NCI-H2029 treated with DMSO at 0.1 percent for 48 hours (cell line): ENCODE measurements at places on chromosomes 11 and 22.

DNA sequence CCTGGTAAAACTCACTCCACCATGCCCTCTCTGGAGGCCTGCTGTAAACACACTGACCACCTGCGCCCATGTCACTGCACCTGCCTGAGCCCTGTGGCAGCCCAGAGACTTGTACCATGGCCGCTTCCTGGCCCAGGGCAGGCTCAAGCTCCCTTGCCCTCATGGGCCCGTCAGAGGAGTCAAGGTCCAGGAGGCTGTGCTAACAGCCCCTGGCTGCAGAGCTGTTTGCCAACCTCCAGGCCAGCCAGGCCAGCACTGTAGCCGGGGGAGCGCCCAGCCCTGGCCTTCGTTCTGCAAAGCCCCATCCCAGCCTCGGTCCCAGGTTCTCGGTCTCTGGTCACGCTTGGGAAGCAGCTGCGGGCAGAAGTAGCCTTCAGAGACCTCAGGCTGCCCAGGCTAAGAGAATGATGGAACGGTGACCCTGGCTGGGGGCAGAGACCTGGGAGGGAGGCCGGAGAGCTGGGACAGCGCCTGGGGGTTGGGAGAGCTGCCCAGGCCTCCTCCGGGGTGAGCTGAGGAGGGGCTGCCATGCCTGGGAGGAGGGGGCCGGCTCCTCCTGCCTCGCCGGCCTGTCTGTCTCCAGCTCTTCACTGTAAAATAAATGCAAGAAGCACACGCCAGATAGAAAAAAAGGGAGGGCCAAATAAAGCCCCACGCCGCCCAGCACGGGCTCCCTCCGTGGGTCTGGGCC, 11.9 kb upstream of the TCF20 start:
- no peak for DNase-seq

DNA sequence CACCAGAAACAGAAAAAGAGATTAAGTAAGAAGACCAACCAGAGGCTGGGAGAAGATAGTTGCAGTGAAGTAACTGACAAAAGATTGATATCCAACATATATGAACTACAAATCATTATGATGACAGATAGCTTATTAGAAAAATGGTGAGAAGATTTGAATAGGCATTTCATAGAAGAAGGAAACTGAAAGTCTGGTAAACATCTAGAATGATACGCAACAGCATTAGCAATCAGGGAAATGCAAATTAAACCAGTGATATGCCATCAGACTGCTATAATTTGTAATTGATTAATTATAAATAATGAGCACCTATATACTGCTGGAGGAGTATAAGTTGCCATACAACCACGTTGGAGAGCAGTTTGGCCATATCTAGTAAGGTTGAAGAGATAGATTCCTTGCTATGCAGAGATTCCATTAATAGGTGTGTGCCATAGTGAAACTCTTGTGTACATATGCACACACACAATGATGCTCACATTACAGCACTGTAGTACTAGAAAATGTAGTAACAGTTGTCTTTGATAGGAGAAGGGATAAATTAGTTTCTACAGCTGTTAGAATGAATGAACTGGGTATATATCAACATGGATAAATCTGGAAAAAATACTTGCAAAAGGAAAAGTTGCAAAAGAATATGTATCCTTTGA, 20.5 kb downstream of the RNF169 start:
- no peak for DNase-seq

DNA sequence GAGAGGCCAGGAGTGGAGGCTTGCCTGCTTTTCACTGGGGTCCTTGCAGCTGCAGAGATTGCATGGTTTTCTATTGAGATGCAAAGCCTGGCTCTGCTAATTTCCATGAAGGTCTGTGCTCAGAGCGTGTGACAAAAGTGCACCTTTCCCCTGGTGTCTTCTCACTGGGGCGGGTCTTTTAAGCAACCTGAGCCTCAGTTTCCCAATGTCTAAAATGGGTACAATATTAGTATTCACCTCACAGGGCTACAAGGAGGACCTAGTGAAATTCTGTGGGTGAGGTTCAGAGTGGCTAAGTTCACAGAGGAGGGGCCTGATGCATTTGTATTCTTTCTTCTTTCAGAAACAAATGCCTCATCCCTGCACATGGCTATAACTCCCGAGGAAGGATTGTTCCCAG, 20.3 kb downstream of the PPM1F start:
- DNase-seq: no peak

GRCh38 chr11:125871391-125872137, 15.9 kb upstream of the HYLS1 start:
- DNase-seq: no peak

- DNase-seq: no peak
Measured at GRCh38 chr22:21446128-21446826, 20.9 kb upstream of the TMEM191C start.

DNA sequence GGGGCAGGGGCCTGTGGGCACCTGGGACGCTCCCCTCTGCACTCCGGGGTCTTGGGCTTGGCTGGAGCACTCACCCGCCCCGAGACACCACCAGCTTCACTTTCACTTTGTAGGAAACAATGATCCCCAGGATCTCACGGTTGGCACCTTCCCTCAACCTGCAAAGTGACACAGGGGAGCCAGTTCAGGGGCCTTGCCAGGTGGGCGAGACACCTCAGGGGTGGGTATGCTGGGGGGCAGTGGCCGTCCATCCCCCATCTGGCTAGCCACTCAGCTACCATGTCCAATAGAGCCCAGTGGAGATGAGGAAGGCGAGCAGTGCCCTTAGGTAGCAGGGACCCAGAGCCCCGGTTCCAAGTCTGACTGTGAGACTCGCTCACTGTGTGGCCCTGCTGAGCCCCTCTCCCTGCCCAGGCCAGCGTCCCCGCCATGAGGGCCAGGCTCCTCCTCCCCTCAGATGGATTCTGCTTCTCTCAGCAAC, 32.3 kb downstream of the TPBGL start:
- no peak for DNase-seq
